Stimulated activated CD4-positive, alpha-beta T cell treated with anti-CD3 and anti-CD28 coated beads, Interleukin-4, amount 100 ng/mL, for 1 hour (primary cell): ENCODE measurements at places on chromosomes 3 and 15.

DNA sequence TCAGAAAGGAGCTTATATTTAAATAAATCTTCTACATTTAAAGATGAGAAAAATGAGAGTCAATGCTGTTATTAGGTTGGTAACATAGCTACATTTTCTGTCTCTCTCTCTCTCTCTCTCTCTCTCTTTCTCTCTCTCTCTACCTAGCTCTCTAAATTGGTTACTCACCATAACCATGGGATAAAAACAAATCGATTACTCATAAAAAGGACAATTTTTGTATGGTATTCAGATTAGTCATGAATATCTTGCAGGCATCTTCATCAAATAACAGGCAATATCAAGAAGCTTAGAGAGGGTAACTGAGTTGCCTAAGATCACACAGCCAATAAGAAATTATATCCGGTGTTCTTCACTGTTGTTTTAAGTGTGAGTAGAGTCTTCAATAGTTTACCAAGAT lies 81.8 kb upstream of the ALCAM start:
- DNase-seq: no peak

- no peak for DNase-seq
These were observed 15.0 kb downstream of the CEP70 start for GRCh38 chr3:138578961-138579574.

DNA sequence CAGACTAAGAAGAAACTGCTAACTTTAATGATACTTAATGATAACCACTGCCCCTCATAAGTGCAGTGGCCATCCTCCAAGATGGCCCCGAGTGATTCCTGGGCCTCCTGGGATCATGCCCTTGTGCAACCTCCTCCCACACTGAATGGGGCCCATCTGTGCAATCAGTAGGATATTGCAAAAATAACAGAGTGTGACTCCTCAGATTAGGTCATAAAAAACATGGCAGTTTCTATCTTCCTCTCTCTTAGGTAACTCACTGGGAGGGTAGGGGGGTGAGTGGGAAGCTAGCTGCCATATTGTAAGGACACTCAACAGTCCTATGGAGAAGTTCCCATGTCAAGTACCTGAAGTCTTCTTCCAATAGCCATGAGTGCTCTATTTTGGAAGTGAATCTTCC lies 173.0 kb downstream of the SHQ1 start:
- DNase-seq: no peak

DNA sequence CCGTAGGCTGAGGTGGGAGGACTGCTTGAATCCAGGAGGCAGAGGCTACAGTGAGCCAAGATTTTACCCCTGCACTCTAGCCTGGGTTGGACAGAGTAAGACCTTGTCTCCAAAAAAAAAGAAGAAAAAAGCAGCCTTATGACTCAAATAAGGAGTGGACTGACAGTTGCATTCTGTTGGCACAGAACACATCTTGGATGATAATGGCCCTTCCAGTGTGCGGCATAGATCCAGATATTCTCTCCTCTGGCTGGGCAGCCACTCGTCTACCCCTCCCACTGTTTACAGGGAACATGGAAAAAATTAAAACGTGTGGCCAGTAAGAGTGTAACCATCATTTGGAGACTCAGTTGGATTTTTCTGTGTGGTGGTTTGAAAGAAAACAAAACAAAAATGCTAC lies 118.6 kb upstream of the RNF7 start:
- DNase-seq: no peak

DNA sequence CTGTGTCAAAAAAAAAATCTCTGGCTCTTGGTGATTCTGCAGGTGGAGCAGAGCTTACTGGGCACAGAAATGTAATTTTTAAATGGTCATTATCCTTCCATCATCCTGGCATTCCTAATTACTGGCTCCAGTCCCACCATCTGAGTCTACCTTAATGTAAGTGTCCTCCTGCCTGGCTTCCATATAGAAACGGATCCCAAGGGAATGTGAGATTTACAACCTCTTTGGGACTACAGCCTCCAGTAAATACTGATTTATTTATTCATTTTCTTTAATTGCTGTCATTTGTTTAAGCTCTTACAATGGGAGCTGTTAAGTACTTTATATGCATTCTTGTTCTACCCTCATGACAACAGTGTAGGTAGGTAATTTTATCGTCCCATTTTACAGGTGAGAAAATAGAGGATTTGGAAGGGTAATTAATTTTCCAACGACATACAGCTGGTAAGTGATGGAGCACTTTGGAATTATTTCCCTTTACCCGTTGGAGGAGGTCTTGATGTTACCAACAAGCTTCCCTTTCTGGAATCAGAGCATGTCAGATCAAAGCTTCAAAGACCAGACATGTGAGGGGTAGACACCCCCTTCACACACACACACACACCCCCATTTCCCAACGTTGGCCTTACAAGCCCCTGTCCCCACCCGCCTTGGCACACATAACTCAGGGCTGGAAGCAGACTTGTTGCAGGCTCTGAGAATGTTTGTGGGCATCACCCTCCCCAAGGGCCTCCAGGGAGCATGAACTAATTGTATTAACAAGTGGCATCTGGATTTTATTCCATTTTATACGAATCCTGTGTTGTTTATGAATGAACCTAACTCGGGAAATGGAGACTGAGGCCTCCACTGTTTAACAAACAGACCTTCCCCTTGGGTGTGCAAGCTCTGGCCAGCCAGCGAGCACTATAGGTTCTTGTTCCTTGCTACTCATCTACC lies 116.9 kb downstream of the ALDH1A2 start:
- DNase-seq: no peak

GRCh38 chr3:166283840-166284239 lies 446.6 kb upstream of the BCHE start:
- DNase-seq: no peak
